ENCODE measurements at places on chromosomes 4 and X.

- no peak for DNase-seq
Observed at GRCh38 chr4:89427782-89428181, 120.2 kb upstream of the GPRIN3 start.

DNA sequence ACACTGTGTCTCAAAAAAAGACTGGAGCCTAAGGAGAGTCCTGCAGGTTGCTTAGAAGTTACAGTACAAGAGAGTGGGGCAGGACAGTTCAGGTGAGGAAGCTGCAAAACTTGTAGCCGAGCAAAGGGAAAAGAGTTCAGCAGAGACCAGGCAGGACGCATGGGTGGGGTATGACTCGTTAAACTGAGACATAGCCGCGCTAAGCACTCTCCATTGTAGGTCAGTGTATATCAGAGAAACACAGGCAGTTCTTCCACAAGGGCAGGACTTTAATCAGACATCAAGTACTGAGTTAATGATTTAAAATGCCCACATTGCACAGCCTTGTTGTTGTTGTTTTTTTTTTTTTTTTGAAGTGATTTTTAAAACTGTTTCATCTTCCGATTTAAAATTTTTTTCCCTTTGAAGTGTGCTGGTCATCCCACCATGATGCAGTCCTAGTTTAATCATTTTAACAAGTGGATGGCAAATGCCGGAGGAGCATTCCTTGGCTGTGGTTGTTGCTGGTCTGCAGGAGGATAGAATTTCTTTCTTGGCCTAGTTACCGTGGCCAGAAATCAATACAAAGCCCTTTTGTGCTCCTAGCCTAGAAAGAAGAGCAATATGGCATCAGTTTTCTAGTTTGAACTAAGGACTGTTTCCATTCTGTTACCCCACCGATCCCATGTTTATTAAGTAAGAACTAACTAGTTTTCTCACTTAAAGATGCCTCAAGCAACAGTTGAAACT is 10.3 kb downstream of the LAP3 start:
- no peak for DNase-seq

DNA sequence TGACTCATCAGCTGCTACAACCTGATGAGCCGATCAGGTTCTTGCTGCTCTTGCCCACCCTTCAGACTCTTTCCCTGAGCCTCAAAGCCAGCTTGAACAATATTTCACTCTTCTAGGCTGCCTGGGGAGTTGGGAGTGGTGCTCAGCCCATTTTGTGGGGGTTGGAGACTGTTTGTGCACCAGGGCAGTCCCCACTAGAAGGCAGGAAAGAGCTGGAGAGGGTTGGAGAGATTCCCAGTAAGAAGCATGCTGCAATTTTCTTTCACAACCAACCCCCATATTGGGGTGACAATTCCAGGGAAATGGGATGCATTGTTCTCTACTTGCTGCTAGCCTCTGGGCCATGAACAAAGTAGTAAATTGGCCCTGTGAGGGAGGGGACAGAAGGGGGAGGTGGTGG is 44.1 kb downstream of the SLC16A2 start:
- no peak for DNase-seq

DNA sequence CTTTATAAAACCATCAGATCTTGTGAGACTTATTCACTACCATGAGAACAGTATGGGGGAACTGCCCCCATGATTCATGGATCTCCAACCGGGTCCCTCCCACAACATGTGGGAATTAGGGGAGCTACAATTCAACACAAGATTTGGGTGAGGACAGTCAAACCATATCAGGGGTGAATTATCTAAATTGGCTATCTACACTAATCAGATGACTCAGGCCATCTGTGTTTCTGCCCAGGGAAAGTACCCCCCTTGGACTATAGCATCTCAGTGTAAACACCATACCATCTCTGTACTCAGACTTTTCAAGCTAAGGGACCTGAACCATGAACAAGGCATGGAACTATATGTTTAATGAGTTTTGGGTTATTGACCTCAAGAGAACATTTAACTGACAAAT is 76.8 kb downstream of the LNX1 start:
- peak; percentile 51 for DNase-seq

- no peak for DNase-seq
Observed at GRCh38 chr4:121738780-121739535, 26.0 kb downstream of the SMIM43 start.

- no peak for DNase-seq
Observed at GRCh38 chr4:6658597-6659075, 18.2 kb downstream of the MRFAP1 start.

DNA sequence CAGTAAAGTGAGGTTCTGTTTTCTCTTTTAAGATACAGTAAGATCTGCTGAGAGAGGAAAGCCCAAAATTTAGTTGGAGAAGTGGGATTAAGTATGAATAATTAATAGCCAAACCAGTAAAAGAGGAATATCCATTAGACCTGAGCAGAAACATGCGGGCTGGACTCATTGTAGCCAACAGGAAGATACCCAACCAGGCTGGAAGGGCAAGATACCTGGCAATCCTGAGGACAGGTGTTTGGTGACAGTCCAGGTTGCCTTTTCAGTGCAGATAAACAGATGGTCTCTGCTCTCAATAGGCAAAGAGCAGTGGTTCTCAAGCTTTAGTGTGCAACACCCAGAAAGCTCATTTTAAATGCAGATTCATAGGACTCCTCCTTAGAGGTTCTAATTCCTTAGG is 980.8 kb upstream of the GRID2 start:
- DNase-seq = no peak

GRCh38 chr4:182478475-182478874 is 235.3 kb downstream of the TENM3 start:
- DNase-seq = peak; percentile 34

All from SK-N-DZ (cell line).